NCI-H1105 (cell line): ENCODE measurements at places on chromosomes 4 and X.

DNA sequence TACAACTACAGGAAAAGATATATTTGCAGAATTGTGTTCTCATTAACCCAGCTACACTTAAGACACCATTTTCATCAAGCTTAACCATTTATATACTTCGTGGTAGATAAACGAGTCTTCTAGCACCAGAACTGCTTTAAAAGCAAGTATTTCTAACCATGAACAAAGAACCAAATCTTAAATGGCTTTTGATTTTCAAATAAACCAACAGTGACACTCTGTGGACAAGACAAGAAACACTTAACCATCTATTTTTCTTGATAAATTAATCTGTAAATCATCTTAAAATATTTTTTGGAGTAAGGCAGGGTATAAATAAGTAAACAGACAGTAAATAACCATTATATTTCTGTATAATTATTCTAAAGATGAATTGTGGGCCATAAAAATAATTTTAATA is 10.2 kb downstream of the BEND2 start:
- DNase-seq, result peak; percentile 1

DNA sequence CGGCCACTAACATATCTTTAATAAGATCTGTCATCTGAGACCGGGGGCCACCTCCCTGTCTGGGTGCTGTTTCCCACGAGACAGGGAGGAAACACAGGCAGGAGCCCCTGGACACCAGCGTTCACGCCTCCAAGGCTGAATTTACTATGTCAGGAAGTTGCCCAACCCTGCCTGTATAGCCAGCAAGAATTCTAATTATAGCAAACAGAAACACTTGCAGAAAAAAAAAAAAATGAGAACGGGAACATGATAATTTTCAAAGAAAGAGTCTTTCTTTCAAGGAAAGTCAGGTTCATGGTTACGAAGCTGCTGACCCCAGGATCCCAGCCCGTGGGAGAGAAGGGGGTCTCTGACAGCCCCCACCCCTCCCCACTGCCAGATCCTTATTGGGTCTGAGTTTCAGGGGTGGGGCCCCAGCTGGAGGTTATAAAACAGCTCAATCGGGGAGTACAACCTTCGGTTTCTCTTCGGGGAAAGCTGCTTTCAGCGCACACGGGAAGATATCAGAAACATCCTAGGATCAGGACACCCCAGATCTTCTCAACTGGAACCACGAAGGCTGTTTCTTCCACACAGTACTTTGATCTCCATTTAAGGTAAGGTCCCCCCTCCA is at the start of gene IL3RA:
IL3RA (plus strand) TSS at position 455 of the 613 bp plus-strand sequence. CDS start 4,981 bp downstream, outside the sequence.
- DNase-seq, result no peak

DNA sequence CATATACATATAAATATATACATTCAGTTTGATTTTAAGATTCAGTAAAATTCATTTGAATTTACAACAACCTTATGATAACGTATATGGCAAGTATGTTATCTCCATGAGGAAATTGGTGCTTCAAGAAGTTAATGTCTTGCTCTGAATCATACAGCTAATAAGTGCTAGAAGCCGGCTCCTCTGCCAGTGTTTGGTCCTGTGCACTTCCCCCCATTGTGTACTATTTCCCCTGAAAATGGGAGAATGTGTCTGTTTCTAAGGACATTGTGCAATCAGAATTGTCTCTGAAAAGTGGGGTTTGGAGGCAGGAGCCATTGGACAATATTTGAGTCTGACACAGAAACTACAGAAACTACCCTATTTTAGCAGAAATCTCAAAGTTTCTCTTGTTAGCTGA is 135.9 kb downstream of the CPE start:
- DNase-seq, result no peak

DNA sequence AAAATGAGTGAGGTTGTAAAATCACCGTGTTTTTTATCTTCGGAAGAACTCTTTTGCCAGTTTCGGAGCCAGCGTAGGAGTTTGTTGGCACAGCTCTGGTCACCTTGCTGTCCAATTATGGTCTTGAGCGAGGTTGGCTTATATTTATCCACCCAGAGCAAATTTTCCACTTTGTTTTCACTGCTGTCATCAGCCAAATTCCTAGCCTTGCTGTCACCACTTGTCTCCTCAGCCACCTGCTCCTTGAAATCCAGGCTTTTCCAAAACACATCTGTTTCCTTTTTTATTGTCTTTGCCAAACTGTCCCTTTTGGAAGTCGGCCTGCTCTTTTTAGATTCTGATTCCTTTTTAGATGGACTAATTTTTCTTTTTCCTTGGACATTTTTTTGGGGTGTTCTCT is 57.6 kb downstream of the RFC1 start:
- peak; percentile 4 for DNase-seq

DNA sequence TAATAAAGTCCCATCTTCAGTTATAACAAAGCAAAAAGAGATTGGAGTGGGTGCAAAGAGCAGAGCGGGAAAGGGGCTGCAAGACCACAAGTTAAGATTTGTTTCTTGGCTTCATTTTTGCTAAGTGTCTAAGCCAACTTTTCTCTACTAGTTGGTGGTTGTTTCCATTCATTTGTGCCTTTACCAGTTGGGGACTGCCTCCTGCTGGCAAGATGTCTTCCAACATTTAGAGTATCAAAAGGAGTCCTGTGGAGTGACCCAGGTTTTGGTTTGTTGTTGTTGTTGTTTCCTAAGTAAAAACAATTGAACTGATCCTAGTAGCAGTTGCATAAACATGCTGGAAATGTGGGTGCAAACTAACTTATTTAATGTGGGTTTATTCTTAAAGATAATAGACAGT is 121.1 kb downstream of the SPATA18 start:
- DNase-seq, result no peak

GRCh38 chrX:43448688-43449087 is 207.4 kb upstream of the MAOA start:
- DNase-seq, result peak; percentile 19

DNA sequence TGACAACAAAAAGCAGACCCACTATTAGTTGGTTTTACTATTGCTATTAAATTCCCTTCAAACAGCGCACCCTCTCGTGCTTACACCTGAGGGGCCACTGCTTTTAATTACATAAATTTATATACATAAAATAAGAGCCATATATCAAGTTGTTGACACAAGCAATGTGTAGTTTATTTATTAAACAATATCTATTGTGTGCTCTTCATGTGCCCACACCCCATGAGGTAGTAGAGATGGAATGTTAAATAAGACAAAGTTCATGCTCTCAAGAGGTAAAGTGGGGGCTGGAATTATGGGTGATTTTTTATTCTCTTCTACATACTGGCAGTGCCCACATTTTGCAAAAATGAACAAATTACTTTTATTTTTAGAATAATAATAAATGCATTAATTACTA is 47.3 kb downstream of the KCNIP4 start:
- DNase-seq, result no peak

GRCh38 chr4:22416403-22416802 is 99.5 kb downstream of the ADGRA3 start:
- DNase-seq, result no peak

DNA sequence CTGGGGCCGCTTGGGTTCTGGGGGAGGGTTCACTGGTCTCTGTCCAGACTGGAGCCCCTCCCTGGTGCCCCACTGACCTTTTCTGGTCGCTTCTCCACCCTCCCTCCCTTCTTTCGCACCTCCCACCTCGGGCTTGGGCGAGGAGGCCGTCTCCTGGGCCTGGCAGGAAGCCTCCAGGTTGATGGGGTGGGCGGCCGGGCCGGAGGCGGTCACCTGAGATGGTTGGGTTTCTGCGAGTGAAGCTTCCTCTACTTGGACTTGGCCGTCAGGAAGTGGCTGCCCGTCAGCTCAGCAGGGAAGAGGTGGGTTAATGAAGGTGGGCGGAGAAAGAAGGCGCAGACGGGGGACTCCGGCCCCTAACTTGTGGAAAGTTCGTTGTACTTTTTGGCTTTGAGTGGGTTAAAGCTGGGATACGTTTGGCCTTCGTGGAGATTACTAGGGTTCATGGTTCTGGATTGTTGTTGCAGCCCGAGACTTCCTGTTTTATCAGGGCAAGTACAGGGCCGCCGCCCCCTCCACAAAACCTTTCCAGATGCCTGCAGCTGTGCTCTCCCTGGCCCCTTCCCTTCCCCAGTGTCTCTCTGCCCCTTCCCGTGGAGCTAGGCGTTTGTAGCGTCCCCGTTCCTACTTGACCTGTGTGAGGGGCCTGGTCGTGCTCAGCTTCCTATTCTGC is 1.2 kb downstream of the AKAP17A start:
- DNase-seq, result no peak
